ENCODE measurements at places on chromosomes 5 and 9.

- peak; percentile 77 for DNase-seq
These were observed 39.7 kb downstream of the FABP6 start for GRCh38 chr5:160269017-160269416.

GRCh38 chr5:88094906-88095496 is 173.6 kb downstream of the TMEM161B start:
- no peak for DNase-seq

DNA sequence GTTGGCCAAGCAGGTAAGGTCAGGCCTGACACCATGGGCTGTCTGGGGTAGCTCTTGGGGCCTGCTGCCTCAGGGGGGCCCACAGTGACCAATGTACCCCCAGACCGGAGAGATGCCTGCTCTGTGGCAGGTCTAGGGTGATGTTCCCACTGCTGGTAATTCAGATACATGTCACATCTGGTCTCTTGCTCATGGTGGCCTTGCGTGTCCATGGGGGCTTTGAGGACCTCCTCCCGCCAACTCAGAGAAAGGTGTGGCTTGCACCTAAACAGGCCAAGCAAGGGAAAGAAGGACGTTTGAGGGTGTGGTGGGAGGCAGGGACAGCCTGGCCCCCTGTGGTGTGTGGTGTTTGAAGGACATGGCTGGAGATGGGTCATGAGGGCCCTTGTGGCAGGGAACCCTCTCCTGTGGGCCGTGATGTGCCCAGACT is 75.2 kb downstream of the PHF2 start:
- no peak for DNase-seq

- no peak for DNase-seq
These were observed 84.6 kb upstream of the RETREG1 start for GRCh38 chr5:16701134-16702099.

- DNase-seq: no peak
These were observed 10.1 kb downstream of the LHFPL2 start for GRCh38 chr5:78638423-78638822.

DNA sequence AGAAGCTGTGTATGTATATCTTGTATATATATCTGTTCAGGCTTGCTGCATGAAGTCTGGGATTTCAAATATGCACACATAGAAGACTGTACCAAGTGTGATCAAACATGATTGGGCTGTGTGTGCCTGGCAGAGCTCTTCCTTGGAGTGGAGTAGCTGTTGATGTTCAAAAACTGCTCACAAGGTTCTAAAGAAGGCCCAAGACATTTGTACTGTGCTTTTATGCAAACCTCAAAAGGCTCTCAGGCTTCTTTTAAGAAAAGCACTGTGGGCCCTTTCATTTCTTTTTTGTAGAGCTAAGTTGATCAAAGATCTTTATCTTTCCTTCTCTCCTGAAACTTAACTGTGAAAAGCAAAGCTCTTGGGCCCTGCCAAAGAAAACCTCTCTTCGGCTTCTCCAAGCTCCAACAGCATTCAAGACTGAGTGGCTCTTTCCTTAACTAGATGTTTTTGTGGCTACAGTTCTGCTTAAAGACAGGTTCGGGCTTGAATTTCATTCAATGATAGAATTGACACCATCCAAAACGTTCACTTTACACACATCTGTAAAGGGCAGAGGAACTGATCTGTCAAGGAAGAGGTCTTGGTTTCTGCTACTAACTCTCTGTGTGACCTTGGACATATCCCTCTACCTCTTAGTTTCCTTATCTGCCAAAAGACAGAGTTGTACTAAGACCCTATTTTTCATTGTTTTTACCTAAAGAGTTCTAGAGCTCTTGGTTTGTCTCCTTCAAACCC is 105.8 kb upstream of the IL6ST start:
- DNase-seq: no peak

GRCh38 chr5:118578093-118578492 is 410.3 kb downstream of the DTWD2 start:
- DNase-seq: no peak

- no peak for DNase-seq
These were observed 88.6 kb upstream of the MYO10 start for GRCh38 chr5:17024686-17025180.

DNA sequence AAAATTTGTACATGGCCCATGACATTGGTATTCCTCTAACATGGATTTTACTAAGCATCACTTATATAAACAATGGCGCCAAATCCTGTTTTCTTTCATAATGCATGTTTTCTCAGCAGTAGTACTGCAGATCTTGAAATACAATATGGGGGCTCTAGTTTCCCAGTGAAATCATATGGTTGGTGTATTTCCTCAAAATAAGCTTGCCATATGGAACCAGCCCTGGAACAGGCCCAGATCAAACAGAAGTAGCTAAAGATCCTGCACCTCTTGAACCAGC is 163.9 kb downstream of the ZNF608 start:
- DNase-seq: no peak

- no peak for DNase-seq
These were observed 164.8 kb downstream of the HINT1 start for GRCh38 chr5:131000289-131000688.

GRCh38 chr5:137872466-137872865 is 4.8 kb downstream of the MYOT start:
- no peak for DNase-seq

- peak; percentile 88 for DNase-seq
These were observed at the start of gene SMC5 for GRCh38 chr9:70258692-70259511. Gene SMC5 (plus strand): TSS chr9:70258978. CDS start chr9:70259079, 101 bp downstream.

- no peak for DNase-seq
These were observed 81.6 kb downstream of the CYFIP2 start for GRCh38 chr5:157347301-157348048.

- DNase-seq: no peak
These were observed 94.2 kb downstream of the WNK2 start for GRCh38 chr9:93278144-93278543.

DNA sequence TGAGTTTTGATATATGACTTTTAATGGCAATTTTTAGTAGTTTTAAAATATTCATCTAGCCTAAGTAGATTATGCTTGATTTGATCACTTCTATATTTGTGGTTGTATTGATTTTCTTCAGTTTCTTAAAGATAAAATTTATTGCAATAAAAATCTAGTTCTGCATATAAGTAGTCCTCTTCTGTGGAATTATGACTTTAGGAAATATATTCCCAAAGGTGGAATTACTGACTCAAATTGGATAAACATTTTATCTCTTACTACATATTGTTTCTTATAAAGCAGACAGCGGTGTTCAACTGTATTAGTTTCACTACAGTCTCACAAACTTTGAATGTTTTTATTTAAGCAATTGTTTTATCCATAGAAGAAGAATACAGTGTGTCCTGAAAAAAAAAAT is 883.0 kb upstream of the SEMA6A start:
- no peak for DNase-seq

DNA sequence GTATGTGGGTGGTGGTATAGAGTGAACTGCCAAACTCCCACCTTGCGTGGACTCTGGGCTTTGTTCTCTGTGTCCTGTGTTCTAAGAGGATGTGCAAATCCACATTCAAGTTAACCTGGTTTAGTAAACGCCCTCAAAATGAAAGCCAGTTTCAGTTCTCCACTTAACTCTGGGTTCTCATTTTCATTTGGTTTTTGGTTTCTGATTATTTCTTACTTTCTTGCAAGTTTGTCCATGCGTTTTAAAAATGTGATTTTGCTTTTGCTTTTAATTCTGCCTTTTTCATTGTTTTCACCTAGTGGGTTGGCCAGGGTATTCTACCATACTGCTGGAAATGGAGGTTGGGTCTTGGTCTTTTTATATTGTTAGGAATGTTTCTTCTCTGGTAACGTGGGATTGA is 38.2 kb downstream of the GALNT10 start:
- DNase-seq: no peak

DNA sequence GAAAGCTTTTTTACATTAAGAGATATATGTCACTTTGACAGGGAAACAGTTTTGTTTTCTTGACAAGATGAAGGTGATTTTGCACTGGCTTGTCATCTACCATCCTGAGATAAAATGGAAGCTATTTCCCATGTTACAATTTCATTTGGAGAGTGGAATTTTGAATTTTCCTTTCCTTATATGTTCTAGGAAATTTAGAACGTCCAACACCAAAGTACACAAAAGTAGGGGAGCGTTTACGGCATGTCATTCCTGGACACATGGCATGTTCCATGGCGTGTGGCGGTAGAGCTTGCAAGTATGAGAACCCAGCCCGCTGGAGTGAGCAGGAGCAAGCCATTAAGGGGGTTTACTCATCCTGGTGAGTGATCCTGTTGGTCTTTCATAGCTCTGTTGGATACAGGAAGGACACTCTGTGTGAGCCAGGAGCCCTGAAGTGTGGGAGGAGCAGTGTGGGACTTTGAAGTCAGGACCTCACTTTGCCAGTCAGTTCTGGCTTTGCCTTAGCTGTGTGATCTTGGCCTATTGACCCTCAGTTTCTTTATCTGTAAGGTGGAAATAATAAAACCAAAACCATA is 887 bp downstream of the PTPDC1 start:
- no peak for DNase-seq

DNA sequence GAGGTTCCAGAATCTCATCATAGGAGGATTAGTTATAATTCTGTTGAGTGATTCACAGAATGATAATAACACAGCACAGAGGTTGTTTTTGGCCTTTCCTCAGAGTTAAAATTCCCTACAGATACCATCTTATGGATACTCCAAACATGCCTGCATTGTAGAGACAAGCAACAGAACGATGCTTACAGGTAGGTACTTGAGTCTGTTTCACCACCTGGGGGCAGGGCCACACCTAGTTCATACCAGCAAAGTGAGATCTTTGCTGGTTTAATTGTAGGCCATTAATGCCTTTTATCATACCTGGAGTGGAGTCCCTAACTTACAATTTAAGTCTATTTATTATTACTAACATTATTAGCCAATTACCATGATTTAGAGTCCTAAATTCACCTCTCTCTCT is 416.5 kb upstream of the TLE4 start:
- DNase-seq: no peak

DNA sequence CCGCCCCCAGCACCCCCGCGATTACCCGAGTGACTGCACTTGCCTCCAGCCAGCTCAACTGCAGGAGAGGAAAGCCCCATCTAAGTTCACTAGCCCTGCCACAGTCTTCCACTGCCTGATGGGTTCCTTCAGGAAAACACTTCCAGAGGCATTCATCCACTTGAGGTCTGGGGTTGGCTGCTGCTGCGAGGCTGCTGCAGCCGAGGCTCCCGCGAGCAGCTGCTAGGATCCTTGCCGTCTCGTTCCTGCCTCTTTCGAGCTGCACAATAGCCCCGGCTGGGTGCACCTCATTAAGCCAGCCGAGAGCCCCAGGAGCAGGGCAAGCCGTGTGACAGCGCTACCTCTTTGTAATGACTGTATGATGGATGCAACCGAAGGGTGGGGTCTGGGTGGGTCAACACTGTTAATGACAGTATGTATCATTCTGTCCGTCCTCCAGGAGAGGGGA is 24.2 kb upstream of the ELAVL2 start:
- no peak for DNase-seq

GRCh38 chr5:415928-416635 is 26.9 kb upstream of the EXOC3 start:
- DNase-seq: peak; percentile 58

GRCh38 chr5:126514131-126514557 is 80.9 kb downstream of the ALDH7A1 start:
- no peak for DNase-seq

DNA sequence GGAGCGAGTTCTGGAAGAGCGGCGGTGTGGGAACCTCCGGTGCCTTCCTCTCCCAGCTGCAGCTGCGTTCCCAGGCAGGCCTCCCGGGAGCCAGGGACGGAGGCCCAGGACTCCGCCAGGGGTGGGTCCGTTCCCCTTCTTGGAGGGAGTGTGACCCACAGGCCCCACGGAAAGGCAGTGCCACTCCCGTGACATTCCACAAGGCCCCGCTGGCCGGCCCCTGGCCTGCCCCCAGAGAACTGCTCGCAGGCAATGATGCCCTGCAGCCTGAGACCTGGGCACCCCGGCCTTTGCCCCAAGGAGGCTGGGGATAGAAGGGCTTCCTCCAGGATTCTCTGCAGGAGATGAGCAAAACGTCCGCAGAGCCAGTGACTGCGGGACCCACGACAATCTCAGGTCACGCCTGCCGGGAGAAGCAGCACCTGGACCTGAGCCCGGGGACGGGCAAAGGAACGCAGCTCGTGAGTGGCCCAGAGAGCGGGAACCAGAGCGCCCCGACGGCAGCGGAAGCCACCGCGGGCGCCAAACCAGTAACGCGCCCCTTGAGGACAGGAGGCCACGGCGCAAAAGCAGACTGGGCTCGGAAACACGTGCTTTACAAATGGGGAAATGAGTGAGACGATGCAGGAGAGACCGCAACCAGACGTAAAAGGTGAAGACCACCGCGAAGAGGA is 9.3 kb downstream of the OBP2B start:
- DNase-seq: peak; percentile 81

GRCh38 chr5:40842351-40842750 is 1.2 kb downstream of the CARD6 start:
- DNase-seq: no peak

- no peak for DNase-seq
These were observed 104.1 kb downstream of the STRBP start for GRCh38 chr9:123164285-123164684.

- no peak for DNase-seq
These were observed 6.0 kb upstream of the RICTOR start for GRCh38 chr5:39080168-39080567.

- DNase-seq: peak; percentile 27
These were observed 23.9 kb downstream of the TPPP start for GRCh38 chr5:669111-669841.

- DNase-seq: no peak
These were observed 112.1 kb downstream of the IRX2 start for GRCh38 chr5:2639425-2639824.

DNA sequence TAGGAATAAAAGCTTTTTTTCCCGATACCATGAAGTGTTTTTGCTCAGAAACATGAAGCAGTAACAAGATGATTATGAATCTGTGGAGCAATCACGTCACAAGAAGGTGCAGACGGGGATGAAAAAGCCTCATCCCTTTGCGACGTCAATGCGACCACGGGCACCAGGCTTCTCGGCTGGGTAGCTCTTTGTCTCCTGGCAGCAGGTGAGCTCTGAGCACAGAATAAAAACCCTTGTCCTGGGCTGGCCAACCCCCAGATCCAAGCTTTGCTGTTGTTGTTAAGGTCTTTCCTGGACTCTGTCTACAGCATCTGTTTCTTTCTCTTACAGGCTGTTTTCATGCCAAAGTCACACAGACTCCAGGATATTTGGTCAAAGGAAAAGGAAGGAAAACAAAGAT is 113.8 kb downstream of the ANKRD18B start:
- no peak for DNase-seq

- no peak for DNase-seq
These were observed 439.3 kb upstream of the DAB2 start for GRCh38 chr5:39863926-39864552.

DNA sequence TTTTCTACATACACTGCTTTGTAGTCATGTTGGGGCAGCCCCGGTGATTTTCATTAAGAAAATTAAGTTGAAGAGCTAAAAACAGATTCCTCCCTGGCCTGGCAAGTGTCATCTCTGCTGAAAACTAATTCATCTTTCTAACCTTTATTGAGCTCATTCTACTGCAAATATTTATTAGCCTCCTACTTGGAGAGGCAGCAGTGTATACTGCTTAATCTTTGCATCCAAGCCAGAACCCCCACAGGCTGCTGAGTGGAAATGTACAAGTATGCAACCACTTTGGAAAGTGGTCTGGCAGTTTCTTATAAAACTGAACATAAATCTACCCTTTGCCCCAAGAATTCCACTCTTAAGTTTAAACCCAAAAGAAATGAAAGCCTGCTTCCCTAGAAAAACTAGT is 223.4 kb downstream of the DRD1 start:
- DNase-seq: no peak

Data from NB4 (cell line).